ENCODE measurements at places on chromosomes 2 and 18. TPM values are rescaled to one million over a fixed set of nuclear protein-coding genes. Genes with fewer than 3 reads are reported as not detected.

DNA sequence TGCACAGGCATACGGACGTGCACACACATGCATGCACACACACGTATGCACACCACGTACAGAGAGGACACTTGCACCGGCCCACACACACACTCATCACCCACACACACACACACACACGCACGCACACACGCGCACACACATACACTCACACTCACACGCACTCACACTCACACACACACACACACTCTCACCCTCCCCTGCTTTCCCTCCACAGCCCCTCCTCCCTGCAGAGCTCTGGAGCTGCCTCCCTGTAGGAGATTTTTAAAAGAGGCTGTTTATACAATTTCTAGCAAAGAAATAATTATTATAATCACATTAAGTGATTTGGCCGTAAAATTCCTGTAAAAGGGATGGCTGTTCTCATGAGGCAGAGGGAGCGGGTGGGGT is 36.5 kb upstream of the SNED1 start:
- H3K27ac ChIP-seq, result no peak overlapping the region
- no peak for DNase-seq
- peaks cover 13% of the 10 kb centered on the region for H3K4me1 ChIP-seq
- no peaks in the 10 kb centered on the region for H3K27me3 ChIP-seq
- H3K36me3 ChIP-seq, result no peaks in the 10 kb centered on the region
- H3K4me3 ChIP-seq, result no peak overlapping the region

- no peak for DNase-seq
- H3K27me3 ChIP-seq, result no peaks in the 10 kb centered on the region
- H3K27ac ChIP-seq, result no peak overlapping the region
Observed at GRCh38 chr2:37301408-37301807, 23.2 kb downstream of the PRKD3 start.

DNA sequence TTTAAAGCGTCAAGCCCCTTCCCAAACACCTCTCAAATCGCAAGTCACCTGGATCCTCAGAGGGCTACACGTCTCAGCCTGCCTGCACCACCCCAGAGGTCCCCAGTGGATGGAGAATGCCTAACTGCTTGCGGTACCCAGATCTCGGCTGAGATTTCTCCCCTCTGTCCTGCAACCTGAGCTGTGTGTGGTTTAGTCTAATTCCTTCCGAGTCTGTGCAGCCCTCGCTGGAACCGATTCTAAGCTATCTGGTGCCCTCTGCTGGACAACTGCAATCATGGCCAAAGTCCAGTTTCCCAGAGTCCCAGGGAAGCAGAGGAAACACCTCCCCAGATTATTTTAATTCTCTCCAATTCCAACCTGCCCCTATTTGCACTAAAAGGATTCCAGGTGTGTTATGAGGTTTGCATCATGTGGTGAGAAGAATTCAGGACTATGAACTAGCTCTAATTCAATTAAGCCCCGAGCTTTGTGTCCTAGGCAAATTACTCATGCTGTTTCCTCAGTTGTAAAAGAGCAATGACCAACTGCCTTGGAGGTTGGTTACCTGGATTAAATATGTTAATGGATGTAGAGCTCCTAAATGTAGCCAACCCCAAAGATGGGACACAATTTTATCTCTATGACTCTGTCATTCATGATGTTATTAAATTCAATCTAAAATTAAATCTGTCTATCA is 276.1 kb upstream of the NCKAP5 start:
- no peak overlapping the region for H3K27ac ChIP-seq
- H3K27me3 ChIP-seq, result no peaks in the 10 kb centered on the region
- peaks cover 14% of the 10 kb centered on the region for H3K4me1 ChIP-seq

- no peak overlapping the region for H3K4me3 ChIP-seq
- no peak overlapping the region for H3K27ac ChIP-seq
- no peaks in the 10 kb centered on the region for H3K4me1 ChIP-seq
- no peaks in the 10 kb centered on the region for H3K36me3 ChIP-seq
- H3K27me3 ChIP-seq, result no peaks in the 10 kb centered on the region
- no peak for DNase-seq
Observed at GRCh38 chr2:214575465-214575864, 164.6 kb downstream of the VWC2L start.

GRCh38 chr2:198950803-198951202 is 506.9 kb downstream of the SATB2 start:
- H3K4me1 ChIP-seq, result no peaks in the 10 kb centered on the region
- DNase-seq, result no peak
- no peaks in the 10 kb centered on the region for H3K36me3 ChIP-seq

- H3K27me3 ChIP-seq, result peaks cover 21% of the 10 kb centered on the region
- DNase-seq, result no peak
- H3K36me3 ChIP-seq, result no peaks in the 10 kb centered on the region
- no peaks in the 10 kb centered on the region for H3K4me1 ChIP-seq
Observed at GRCh38 chr2:232878855-232879617, 9.0 kb downstream of the SNORC start.

The LHCGR gene
- total RNA-seq, result 0.64 TPM

DNA sequence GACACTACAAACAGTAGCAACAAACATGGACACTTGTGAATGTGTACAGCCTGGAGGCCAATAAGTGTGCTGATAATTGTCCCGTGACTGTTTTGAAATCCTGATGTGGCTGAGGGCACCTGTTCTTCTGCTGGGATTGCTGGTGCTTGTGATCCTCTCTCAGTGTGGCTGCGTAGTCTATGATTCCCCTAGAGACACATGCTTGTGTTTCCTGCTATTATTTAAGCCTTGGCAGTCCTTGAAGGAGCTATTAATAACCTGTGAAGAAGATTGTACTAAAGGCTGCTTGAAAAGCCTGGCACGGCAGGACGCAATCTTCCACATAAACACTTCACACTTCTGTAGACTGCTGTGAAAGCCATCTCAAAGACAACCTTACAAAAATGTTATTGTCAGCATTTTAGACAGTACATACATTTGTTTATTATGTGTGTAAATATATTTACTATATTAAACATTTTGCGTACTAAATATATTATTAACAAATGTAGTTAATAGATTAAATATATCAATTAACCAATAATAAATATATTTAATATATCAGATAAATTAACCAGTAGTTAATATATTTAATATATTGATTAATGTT is 71.4 kb downstream of the GALR1 start:
- H3K36me3 ChIP-seq, result no peaks in the 10 kb centered on the region
- H3K27ac ChIP-seq, result no peak overlapping the region
- DNase-seq, result no peak
- H3K4me1 ChIP-seq, result no peaks in the 10 kb centered on the region
- H3K27me3 ChIP-seq, result peaks cover 3% of the 10 kb centered on the region

The BCL11A gene
- total RNA-seq, result 19.5 TPM

DNA sequence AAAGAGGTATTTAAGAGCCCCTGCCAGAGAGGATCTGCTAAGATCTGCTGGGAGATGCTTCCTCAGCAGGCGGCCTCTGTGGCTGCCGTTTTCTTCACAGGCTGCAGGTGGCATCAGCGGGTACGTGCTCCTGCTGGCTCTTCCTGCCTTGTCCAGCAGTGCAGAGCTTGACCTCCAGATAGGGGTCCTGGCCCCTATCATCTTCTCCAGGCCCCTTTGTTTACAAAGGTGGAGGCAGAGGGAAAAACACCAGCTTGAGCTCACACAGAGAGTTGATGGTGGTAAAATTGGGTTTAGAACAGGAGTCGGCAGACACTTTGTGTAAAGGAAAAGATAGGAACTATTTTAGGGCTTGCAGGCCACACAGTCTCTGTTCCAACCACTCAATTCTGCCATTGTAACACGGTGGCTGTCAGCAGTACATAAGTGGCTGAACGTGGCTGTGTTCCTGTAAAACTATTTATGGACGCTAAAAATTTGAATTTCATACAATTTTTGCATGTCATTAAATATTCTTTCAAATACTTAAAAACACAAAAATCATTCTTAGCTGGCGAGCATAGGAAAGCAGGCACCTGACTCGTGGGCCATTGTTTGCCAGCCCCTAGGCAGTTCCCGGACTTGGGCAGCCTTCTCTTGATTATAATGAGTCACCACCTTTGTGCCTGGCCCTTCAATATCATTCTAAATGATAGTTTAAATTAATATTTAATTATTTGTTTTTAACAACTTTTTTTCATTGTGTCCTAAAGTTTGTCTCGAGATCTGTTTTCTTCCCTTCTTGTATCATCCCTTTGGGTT is 98.2 kb upstream of the B3GNT7 start:
- peaks cover 9% of the 10 kb centered on the region for H3K4me1 ChIP-seq
- DNase-seq, result peak; percentile 60
- H3K27ac ChIP-seq, result no peak overlapping the region
- no peak overlapping the region for H3K4me3 ChIP-seq

GRCh38 chr2:204545861-204546735 is 823 bp downstream of the PARD3B start:
- H3K27me3 ChIP-seq, result peaks cover 28% of the 10 kb centered on the region
- H3K4me3 ChIP-seq, result peak overlapping the region; percentile 86
- H3K27ac ChIP-seq, result peak overlapping the region; percentile 85
- peaks cover 13% of the 10 kb centered on the region for H3K4me1 ChIP-seq
- H3K36me3 ChIP-seq, result no peaks in the 10 kb centered on the region

GRCh38 chr2:239318790-239319661 is 81.8 kb downstream of the HDAC4 start:
- H3K4me3 ChIP-seq, result peak overlapping the region; percentile 4
- H3K4me1 ChIP-seq, result peaks cover 53% of the 10 kb centered on the region
- DNase-seq, result no peak
- H3K27ac ChIP-seq, result peak overlapping the region; percentile 88
- no peaks in the 10 kb centered on the region for H3K36me3 ChIP-seq

The DSEL gene
- 2.1 TPM for total RNA-seq

The POTEI gene
- not detected for total RNA-seq

DNA sequence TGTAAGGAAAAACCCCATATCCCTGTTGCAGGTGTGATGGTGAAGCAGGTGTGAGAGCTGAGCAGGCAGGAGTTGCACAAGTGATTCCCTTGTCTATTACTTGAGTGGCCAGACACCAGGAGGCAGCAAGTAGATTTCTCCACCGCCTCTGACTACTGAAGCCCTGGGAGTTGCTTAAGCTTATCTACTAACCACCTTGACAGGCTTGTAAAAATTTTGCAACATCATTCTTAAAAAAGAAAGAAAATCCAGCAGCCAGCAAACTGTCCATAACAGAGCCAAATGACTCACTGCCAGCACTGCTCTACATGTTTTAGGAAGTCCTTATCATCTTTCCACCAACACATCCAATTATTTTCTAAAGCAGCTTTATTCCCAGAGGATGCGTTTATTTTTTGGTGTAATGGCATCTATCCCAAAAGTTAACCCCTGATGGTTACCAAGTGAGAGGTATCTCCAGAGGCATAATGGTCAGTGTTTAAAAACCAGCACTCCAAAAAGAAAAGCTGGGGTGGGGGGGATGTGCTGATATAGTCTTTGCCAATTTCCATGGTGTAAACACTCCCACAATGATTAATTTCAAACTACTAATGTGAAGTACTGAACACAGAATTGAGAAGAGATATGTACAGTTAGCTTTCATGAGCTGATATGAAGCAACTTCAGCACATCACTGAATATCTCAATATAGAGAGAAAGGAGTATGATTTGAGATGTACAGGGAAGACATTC is 16.3 kb upstream of the GPR39 start:
- H3K27me3 ChIP-seq, result no peaks in the 10 kb centered on the region
- H3K27ac ChIP-seq, result no peak overlapping the region
- H3K4me1 ChIP-seq, result no peaks in the 10 kb centered on the region
- DNase-seq, result no peak

GRCh38 chr2:29070526-29070925 is 3.8 kb downstream of the PCARE start:
- peaks cover 7% of the 10 kb centered on the region for H3K27me3 ChIP-seq
- H3K4me1 ChIP-seq, result no peaks in the 10 kb centered on the region
- no peaks in the 10 kb centered on the region for H3K36me3 ChIP-seq
- no peak overlapping the region for H3K27ac ChIP-seq
- DNase-seq, result no peak

DNA sequence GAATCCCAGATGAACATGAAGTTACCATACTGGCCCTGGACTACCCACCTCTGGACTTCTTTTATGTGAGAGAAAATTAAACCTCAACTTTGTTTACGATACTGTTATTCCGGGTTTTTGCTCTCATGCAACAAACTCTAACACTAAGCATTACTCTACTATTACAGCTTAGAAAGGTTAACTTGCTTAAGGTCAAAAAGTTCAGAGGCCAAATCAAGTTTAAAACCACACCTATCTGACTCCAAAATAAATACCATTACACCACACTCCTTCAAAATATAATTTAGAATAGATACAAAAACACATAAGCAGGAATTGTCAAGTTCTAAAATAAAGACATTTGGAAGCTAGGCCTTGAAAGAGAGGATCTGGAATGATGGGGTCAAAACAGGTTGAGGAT is 75.0 kb downstream of the DTNB start:
- no peak for DNase-seq
- no peaks in the 10 kb centered on the region for H3K4me1 ChIP-seq
- H3K4me3 ChIP-seq, result no peak overlapping the region
- H3K36me3 ChIP-seq, result no peaks in the 10 kb centered on the region
- H3K27ac ChIP-seq, result no peak overlapping the region

- no peak overlapping the region for H3K27ac ChIP-seq
- no peaks in the 10 kb centered on the region for H3K27me3 ChIP-seq
- H3K36me3 ChIP-seq, result no peaks in the 10 kb centered on the region
Observed at GRCh38 chr18:2325933-2326332, 245.4 kb downstream of the METTL4 start.

- no peak overlapping the region for H3K4me3 ChIP-seq
- no peaks in the 10 kb centered on the region for H3K4me1 ChIP-seq
Observed at GRCh38 chr18:6009756-6010155, 114.4 kb upstream of the TMEM200C start.
